ENCODE measurements at places on chromosomes 5 and 9. TPM values are rescaled to one million over a fixed set of nuclear protein-coding genes. Genes with fewer than 3 reads are reported as not detected.

DNA sequence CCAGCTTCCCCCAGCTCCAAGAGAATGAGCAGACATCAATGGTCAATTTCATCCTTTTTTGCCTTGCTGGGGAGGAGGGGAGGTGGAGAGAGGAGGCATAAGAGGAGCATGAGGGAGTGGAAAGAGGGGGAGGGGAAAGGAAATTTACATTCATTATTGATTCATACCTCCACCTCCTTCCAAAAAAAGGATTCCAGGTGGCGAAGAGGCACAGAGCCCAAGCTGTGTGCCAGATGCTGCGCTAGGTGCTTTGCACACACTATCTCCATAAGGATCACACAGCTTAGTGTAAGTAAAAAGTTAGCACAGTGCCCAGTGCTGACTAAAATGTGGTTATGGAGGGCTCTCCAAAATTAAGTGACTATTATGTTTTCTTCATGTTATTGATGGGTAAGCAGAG, 11.0 kb downstream of the ASTN2 start:
- H3K36me3 ChIP-seq: no peaks in the 10 kb centered on the region
- no peaks in the 10 kb centered on the region for H3K4me1 ChIP-seq
- H3K4me3 ChIP-seq: no peak overlapping the region

- H3K27me3 ChIP-seq: no peaks in the 10 kb centered on the region
- H3K4me1 ChIP-seq: peaks cover 12% of the 10 kb centered on the region
- no peaks in the 10 kb centered on the region for H3K36me3 ChIP-seq
- no peak for DNase-seq
- H3K27ac ChIP-seq: peak overlapping the region; percentile 78
These were observed 233.8 kb upstream of the MPDZ start for GRCh38 chr9:13513286-13513685.

- no peak overlapping the region for H3K4me3 ChIP-seq
- no peaks in the 10 kb centered on the region for H3K27me3 ChIP-seq
- no peak for DNase-seq
- no peak overlapping the region for H3K27ac ChIP-seq
- H3K4me1 ChIP-seq: no peaks in the 10 kb centered on the region
- H3K36me3 ChIP-seq: no peaks in the 10 kb centered on the region
These were observed 618.4 kb downstream of the CDH18 start for GRCh38 chr5:19369561-19369960.

DNA sequence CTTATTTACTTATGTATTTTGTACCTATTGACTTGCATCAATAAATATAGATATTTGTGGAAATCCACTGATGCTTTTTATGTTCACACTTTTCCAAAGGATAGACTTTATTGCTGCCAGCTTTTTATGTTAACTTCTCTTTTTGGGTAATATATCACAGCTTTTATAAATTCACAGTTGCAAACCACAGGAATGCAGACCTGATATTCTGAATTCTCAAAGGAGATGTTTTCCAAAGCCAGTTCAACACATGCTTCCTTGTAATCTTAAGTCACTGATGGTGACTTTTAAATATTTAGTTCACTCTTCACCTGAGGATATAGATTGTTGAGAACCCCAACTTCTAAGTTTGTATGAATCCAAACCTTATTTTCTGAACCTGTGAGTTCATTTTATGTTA, 223.4 kb upstream of the PRR16 start:
- H3K27me3 ChIP-seq: no peaks in the 10 kb centered on the region
- peaks cover 7% of the 10 kb centered on the region for H3K4me1 ChIP-seq
- H3K4me3 ChIP-seq: no peak overlapping the region
- H3K36me3 ChIP-seq: peaks cover 6% of the 10 kb centered on the region
- no peak for DNase-seq

GRCh38 chr9:100317706-100318105, 35.0 kb downstream of the TEX10 start:
- no peak overlapping the region for H3K27ac ChIP-seq
- H3K4me1 ChIP-seq: peaks cover 32% of the 10 kb centered on the region
- peak; percentile 9 for DNase-seq
- H3K36me3 ChIP-seq: peaks cover 68% of the 10 kb centered on the region

CYLC2 gene
- total RNA-seq: not detected

IDNK gene
- total RNA-seq: 19.7 TPM

Measured in MCF 10A (cell line).